Psoas muscle (tissue), 8 donors: ENCODE measurements at places on chromosomes 3 and 15. TPM values are rescaled to one million over a fixed set of nuclear protein-coding genes. Genes with fewer than 3 reads are reported as not detected.

DNA sequence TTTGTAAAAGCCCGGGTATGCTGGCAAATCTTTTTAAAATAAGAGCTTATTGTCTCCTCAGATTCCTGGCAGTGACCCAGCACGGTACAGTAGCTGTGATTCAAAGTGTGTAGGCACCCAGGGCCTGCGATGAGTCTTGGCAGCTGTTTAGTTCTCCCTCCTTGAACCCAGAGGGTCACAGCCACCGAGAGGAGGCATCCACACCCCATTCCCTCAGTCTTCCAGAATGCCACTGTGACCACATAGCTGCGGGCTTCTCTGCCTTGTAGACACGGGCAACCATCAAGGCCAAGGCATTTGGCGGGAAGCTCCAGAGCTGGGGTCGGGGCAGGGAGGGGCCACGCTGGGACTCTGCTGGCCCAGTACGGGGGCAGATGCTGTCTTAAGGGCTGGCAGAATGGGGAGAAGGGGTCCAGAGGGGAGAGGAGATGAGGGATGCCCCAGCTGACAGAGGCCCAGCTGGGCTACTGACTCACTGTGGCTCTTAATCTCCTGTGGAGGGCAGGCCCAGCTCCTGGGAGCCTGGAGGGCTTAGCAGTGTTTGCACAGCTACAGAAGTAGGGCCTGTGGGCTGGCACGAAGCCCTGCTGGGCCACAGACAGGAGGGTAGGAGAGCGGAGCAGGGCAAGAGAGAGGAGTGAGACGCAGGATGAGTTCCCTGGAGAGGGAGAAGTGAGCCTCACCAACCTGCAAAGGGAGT is 68.8 kb upstream of the DLG1 start:
- DNase-seq = no peak

- no peak for DNase-seq
These were observed 214.7 kb upstream of the NECTIN3 start for GRCh38 chr3:110856916-110857315.

DNA sequence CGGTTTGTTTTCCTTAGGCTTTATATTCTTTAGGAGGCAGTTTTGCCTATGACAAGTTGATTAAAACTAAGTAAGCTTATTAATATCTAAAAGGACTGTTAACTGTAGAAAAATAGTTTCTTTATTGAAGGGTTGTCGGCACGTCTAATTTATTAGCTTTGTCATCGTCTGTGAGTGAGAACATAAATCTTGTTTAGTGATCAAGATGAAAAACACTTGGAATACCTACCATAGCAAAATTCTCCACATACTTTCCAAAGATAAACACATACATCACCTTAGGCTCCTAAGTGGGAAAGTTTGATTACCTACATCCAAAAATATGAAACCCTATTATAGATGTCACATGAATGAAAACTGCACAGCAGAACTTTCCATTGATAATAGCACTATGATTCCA is 139.1 kb upstream of the BNIP2 start:
- DNase-seq = no peak

GRCh38 chr3:9330166-9330703 is 32.6 kb upstream of the THUMPD3 start:
- no peak for DNase-seq

RTP3 gene
- not detected for total RNA-seq

DNA sequence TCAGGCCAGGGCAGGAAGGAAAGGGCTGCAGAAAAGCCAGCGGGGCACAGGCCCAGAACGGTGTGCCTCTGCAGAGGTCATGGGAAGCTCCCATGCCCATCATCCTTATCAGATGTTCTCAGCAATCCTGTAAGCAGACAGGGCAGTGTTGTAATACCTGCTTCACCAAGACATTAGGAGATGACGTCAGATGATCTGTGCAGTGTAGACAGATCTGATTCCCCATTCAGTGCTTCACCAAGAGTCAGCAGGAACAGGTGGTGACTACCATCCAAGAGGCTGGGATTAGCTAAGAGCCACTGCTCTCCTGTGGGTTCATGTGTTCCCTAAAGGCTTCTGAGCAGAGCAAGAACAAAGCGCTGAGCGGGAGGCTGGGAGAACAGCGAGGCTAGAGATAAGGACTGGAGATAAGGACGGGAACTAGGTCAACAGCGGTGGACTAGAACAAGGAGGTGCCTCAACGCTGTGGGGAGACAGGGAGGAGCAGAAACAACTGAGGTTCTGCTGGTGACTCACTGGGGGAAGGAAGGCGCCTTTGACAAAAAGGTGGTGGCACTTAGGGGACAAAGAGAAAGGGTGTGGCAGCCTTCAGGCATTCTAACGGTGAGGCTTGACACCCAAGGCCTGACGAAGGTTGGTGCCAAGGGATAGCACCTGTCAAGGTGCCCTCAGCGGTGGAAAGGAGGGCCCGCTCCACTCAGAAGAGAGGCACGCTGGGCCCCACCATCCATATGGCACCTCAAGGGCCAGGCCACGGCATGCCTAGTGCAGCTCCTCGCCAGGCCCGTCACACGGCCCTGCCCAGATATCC is 28.4 kb downstream of the CCDC12 start:
- peak; percentile 46 for DNase-seq

DNA sequence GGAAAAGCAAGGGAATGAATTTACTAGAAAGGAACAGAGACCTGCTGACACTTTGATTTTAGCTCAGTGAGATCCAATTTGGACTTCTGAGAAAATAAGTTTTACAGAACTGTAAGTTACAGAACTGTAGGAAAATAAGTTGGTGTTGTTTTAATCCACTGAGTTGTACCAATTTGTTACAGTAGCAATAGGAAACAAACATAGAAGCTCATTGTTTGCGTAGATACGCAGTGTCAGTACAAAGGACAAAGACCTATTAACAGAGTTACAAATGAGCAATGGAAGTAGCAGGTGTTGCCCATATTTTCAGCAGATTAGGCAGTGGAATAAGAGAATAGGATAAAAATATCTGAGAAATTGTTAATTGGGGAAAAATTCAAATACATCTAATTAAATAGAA is 385.8 kb upstream of the CNTN6 start:
- no peak for DNase-seq

SAMMSON gene
- total RNA-seq = not detected

DNA sequence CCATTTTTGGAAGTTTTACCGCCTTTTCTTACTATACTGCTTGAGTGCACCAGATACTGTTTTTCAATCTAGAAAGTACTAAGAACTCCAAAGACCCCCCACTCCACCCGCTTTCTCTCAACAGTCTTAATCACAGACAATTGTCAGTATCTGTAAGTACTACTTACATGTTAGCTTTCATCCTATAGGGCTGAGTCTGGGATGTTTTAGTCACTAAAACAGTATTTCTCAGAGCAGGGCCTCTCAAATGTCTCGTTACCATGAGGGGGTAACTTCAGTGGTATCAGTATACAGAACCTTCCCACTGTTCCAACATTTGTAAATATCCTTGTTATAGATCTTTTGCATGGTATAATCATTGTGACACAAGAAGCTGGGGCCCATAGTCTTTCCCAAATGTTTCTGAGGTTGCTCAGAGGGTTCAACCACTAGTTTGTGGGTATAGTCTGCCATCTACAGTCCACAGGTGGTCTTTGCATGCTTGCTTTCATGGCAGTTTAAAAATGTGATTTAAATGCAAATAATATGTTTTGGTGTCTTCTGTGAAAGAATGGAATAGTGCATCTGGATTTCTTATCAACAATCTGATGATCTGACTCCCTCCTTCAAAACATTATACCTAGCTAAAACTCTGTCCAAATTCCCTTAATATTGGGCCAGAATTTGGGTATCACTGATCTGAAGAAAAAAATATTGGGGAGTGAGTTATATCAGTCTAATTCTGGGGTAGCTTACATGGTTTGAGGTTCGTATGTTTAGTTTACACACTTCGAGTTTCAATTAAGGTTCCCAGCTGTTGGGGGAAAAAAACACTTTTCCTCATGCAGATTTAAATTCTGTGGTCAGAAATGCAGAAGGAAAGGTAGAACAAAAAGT is 18.0 kb upstream of the DNAJC13 start:
- DNase-seq = no peak

- peak; percentile 87 for DNase-seq
These were observed 658 bp downstream of the EOGT start for GRCh38 chr3:69012800-69013252.
